Dermis blood vessel endothelial cell (primary cell): ENCODE measurements at places on chromosomes 5 and 9. TPM values are rescaled to one million over a fixed set of nuclear protein-coding genes. Genes with fewer than 3 reads are reported as not detected.

GRCh38 chr5:8879248-8879647, 666.6 kb downstream of the SEMA5A start:
- no peak for DNase-seq

- DNase-seq = no peak
Measured at GRCh38 chr9:101381118-101381517, 3.7 kb downstream of the BAAT start.

DNA sequence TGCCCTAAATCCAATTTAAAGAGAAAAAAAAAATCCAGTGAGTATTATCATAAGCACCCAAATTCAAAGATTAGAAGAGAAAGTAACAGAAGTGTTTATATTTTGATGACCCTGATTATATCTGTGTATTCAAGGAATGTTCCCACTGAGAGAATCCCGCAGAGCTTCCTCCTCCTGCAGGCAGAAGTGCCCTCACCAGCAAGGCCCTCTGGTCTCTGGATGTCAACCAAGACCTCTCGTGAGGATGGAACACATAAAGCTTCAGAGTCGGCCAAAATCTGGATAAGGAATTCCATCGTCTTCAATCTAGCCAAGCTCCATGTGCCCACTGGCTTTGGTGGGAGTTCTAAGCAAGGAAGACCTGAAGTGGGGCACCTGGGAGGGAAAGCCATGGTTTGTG, 18.1 kb downstream of the PTCH1 start:
- DNase-seq = no peak

DNA sequence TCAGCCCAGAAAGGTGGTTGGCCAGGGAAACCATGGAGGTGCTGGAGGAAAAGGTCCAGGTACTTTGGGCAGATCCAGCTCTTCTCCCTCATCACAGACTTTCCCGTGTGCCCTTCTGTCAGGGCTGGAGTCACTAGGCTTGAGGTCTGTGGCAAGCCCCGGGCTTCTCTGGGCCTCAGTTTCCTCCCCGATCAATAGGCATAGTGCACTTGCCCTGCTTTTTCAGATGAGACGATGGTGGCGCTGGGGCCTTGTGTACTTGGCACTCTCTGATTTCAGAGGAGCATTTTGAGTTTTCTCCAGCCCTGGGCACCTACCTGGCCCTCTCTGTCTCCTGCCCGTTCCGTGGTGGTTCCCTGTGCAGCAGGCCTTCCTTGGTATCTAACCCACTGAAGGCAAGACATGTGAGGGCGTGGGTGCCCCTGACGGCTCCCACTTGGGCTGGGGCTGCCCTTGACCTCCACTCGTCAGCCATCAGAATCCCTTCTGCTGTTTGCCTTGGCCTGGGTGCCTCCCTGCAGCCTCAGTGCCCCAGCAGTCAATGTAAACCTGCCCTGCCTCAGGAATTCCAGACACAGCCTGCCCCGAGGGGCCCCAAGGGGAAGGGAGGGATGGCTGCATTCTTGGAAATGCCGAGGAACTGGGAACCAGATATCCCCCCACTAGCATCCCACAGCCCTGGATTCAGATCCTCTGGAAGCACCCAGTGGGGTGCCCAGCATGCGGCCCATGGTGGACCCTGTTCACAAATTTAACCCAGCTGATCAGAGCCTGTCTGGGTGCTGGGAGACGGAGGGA, 66.3 kb upstream of the COL5A1 start:
- no peak for DNase-seq

The NUTM2G gene
- not detected in 2 replicates for total RNA-seq
